ENCODE measurements at places on chromosomes 11 and 22.
A peak's percentile ranks its signal among the peaks of the same experiment; 100 is the strongest.

DNA sequence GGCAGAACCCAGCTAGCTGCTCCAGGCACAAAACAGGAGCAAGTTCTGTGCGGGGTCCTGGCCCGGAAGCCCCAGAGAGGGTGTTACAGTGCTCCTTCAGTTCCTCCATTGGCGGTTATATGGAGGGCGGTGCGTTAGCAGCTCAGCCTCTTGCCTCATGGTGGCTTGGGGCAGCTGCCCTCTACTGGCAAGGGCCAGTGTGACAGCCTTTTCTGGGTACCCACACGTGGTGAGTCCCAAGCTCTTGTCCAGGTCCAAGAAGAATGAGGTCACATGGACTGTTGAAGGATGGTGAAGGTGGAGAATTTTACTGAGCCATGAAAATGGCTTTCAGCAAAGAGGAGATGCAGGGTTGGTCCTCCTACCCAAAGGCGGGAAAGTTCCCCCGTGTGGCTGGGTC, 100.5 kb downstream of the WT1 start:
- peak; percentile 9 for DNase-seq

DNA sequence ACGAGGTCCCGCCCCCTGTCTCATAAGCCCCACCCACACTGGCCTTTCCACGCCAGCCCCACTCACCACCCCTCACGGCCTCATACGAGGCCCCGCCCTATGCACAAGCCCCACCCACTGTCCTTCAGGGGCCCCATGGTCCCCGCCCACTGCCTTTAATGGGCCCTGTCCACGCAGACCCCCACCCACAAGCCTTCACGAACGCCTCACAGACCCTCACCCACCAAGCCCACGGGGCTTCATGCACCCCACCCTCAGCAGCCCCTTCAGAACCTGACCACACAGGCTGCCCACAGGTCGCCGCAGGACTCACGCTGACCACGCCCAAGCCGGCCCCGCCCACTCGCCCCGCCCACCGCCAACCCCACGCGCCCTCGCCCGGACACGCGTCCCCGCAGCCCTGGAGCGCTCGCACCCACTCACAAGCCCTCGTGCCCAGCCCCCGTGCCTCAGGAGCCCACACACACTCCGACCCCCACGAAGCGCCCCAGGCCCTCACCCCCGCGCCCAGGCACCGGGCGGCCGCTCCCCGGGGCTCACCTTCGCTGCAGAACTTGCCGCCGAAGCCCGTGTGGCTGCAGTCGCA, 10.5 kb downstream of the NRXN2 start:
- no peak for DNase-seq

- no peak for DNase-seq
These were observed 527.9 kb downstream of the BUD13 start for GRCh38 chr11:116244889-116245288.

DNA sequence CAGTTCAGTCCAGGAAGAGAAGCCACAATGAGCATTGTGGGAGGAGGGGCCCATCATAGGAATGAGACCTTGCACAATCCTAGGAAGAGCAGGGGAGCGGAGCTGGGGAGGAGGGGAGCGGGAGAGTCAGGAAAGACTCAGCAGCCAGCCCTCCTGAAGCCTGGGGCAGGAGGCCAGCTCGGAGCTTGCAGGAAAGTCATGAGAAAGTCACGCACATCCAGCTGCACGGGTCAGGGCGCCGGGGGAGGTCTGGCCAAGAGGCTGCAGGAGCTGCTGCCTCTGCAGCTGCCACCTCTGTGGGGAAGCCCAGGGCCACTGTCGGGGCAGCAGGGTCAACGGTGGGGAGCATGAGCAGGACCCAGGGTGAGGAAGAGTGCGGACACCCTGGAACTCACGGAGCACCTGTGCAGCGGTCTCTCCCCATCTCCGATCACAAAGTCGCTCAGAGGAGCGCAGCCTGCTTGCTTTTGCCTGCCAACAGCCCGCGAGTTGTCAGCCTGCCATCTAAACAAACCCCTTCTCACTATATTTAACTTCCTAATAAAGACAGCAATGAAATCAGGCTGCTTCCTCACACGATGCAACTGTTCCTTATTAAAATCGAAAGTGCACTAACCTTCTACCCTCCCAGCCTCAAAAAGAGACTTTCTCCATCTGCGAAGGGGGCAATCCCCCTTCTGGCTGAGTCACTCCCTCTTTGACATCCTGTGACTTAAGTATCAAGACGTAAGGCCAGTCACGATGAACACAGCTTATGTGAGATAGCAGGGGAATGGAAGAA, 52.9 kb upstream of the RTL6 start:
- peak; percentile 93 for DNase-seq

DNA sequence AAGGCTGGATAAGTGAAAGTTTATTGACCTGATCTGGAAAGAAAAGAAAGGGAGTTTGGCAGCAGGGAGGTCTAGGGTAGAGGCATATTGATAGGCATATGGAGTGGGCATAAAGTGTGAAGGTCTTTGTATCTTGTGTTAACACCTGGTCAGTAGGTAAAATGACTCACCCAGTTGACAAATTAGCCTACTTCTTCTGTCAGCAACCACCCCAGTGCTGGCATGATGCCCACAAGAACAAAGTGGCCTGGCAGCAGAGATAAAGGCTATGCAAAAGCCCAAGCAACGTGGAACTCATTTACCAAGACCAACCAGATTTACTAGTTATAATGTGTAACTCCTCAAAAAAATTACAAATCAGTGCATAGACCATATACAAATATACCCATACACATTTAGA, 4.9 kb downstream of the OR10A3 start:
- no peak for DNase-seq

GRCh38 chr11:12229450-12230229, 119.2 kb downstream of the MICAL2 start:
- DNase-seq = no peak

DNA sequence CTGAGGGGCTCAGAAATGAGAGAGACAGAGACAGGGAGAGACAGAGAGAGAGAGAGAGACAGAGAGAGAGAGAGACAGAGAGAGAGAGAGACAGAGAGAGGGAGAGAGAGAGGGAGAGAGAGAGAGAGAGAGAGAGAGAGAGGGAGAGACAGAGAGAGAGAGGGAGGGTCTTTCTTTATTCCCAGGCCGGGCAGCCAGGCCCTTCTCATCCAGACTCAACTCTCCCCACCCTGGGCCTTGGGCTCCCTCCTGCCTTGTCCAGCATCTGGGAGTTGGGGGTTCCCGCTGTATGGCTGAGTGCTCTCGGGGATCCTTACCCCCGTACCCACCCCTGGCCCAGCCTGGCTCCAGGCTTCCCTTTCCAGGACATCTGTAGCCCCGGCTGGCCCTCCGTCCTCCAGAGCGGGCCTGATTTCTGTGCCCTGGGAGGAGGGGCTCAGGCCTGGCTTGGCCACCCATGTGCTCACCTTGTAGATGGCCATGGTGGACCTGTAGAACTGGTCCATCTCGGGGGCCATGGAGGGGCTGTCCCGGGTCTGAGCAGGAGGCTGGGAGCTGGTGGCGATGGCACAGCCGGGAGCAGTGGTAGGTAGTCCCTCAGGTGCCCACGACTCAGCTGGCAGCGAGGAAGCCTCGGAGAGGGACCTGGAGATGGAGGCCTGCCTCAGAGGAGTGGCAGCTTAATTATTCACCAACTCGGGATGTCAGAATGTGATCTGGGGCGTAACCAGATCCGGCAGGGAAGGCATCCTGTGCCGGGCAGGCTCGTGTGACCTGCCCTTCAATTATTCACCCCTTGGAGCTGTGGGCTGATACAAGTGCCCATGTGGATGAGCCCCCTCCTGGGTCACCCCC, at the start of gene BAIAP2L2:
Gene BAIAP2L2, minus strand, starts transcription at position 677 of the 855 bp plus-strand sequence. Its CDS starts 159 bp downstream, at position 518.
- DNase-seq = no peak

DNA sequence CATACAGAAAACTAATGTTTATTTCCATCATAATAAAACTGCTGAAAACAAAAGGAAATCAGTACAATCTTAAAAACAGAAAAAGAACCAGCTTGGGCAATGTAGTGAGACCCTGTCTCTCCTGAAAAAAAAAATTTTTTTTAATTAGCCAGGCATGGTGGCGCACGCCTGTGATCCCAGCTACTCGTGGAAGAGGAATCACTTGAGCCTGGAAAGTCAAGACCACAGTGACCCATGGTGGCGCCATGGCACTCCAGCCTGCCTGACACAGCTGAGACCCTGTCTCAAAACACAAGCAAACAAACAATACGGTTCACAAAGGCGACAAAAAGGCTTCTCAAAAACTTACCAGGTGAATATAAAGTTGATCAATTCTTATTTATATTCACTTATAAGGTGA, 289.7 kb downstream of the BRD1 start:
- DNase-seq = no peak
